Osteocyte (in vitro differentiated cells): ENCODE measurements at places on chromosomes 6 and 20. TPM values are rescaled to one million over a fixed set of nuclear protein-coding genes. Genes with fewer than 3 reads are reported as not detected.

SUMO4 gene
- 1.5 and 2.9 TPM in 2 replicates for total RNA-seq

- H3K27me3 ChIP-seq, result peaks cover 10% of the 10 kb centered on the region
- no peak overlapping the region for H3K4me3 ChIP-seq
- no peak overlapping the region for H3K27ac ChIP-seq
- no peak for DNase-seq
- H3K36me3 ChIP-seq, result no peaks in the 10 kb centered on the region
Measured at GRCh38 chr6:40444312-40444711, 142.9 kb downstream of the LRFN2 start.

DNA sequence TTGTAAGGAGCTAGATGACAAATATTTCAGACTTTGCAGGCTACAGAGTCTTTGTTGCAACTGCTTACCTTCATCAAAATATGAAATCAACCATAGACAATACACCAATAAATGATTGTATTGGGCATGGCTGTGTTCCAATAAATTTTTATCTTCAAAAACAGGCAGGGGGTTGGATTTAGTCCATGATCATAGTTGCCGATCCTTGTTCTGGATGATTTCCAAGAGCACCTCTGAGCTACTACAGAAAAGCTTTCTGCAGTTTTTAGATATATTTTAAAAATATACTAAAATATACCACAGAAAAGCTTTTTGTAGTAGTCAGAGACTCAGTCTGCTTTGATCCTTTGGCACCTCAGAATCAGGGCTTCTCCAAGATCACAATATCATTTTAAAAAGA is 145.0 kb downstream of the HTR1B start:
- no peak overlapping the region for H3K4me3 ChIP-seq
- no peak for DNase-seq
- no peaks in the 10 kb centered on the region for H3K36me3 ChIP-seq
- no peak overlapping the region for H3K27ac ChIP-seq
- no peaks in the 10 kb centered on the region for H3K27me3 ChIP-seq
- H3K4me1 ChIP-seq, result peaks cover 4% of the 10 kb centered on the region

FOXQ1 gene
- not detected in 2 replicates for total RNA-seq

DNA sequence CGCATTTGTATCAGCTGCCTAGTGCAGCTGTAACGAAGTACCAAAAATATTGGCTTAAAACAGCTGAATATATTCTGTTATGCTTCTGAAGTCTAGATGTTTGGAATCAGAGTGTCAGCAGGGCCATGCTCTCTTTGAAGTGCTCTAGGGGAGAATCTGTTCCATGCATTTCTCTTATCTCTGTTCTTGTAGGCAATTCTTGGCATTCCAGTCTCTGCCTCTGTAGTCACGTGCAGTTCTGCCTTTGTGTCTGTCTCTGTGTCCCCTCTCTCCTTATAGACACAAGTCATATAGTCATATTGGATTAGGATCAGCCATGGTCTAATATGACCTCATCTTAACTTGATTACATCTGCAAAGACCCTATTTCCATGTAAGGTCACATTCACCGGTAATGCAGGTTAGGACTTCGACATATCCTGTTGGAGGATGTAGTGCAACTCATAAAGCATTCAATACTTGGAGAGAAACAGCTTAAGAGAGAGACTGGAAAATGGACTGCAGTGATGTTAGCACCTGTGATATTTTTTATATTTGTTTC is 18.6 kb downstream of the FAM83B start:
- H3K27me3 ChIP-seq, result peaks cover 9% of the 10 kb centered on the region
- H3K27ac ChIP-seq, result no peak overlapping the region
- no peak for DNase-seq
- no peak overlapping the region for H3K4me3 ChIP-seq
- no peaks in the 10 kb centered on the region for H3K36me3 ChIP-seq

LCA5 gene
- 4.2 and 4.3 TPM in 2 replicates for total RNA-seq

DNA sequence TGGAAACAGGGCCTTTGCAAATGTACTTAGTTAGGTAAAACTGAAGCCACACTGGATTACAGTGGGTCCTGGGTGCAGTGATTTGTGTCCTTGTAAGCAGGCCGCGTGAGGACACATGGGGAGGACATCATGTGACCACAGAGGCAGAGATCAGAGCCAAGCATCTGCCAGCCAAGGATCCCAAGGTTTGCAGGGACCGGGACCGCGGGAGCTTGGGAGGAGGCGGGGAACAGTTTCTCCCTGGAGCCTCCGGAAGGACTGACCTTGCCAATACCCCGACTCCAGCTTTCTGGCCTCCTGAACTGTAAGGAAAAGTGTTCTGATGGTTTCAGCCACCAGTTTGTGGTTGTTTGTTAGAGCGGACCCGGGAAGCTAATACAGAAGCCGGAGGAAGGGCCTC is 500.9 kb downstream of the PREX1 start:
- H3K4me1 ChIP-seq, result peaks cover 15% of the 10 kb centered on the region
- H3K27ac ChIP-seq, result no peak overlapping the region
- DNase-seq, result no peak
- H3K4me3 ChIP-seq, result no peak overlapping the region

DNA sequence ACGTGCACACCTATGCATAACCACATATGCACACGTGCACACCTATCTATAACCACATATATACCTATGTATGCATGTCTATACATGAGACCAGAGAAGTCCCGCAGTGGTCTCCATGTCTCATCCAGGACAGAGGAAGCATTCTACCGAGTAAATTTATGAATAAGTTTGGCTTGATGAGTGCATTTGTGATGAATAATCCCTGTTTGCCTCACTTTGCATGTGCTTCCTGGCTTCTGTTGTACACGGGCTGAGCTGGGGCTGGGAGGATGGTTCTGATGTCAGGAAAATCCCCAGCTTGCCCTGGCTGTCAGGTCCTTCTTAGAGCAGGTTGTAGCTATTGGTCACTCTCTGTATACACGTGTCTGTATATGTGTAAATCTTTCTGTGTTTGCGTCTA is 157.6 kb upstream of the RPS6KA2 start:
- no peak for DNase-seq
- H3K27me3 ChIP-seq, result peaks cover 5% of the 10 kb centered on the region
- no peak overlapping the region for H3K4me3 ChIP-seq
- H3K4me1 ChIP-seq, result no peaks in the 10 kb centered on the region
- H3K27ac ChIP-seq, result no peak overlapping the region

SLC22A16 gene
- total RNA-seq, result not detected in 2 replicates

GRCh38 chr20:63695424-63696305 is 787 bp upstream of the TNFRSF6B start:
- no peak overlapping the region for H3K4me3 ChIP-seq
- no peak overlapping the region for H3K27ac ChIP-seq
- no peaks in the 10 kb centered on the region for H3K36me3 ChIP-seq
- no peaks in the 10 kb centered on the region for H3K27me3 ChIP-seq
- peaks cover 43% of the 10 kb centered on the region for H3K4me1 ChIP-seq

DNA sequence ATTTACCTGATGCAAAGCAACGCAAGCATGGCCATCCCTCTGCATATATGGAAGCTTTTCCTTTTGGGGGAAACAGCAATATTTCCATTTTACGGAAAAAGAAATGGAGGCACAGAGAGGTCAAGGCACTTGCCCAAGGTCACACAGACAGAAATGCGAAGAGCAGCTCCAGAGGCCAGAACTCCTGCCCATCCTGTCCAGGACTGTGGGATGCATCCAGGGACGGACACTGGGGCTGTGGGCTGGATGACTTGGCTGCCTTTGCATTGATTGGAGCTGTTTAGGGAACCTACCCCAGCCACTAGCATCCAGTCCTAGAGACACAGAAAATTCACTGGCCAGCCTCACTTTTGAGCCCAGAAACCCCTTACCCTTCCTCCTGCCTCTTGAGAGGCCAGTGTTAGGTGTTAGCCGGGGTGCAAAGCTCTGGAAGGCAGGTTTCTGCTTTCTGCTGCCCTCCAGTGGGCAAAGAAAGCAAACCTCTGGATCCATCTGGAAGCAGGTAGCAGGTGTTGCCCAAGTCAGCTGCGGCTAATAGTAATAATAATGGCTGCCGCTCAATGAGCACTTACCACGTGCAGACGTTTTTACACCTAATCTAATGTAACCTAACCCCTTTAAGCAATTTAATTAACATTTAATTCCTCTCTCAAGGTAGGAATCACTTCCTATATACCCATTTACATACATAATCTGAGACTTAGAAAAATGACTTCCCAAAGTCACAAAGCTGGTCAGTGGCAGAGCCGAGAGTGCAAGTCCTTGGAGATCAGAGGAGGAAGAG is 31.7 kb upstream of the CCN5 start:
- H3K27ac ChIP-seq, result no peak overlapping the region
- DNase-seq, result peak; percentile 86
- H3K4me3 ChIP-seq, result no peak overlapping the region
- no peaks in the 10 kb centered on the region for H3K27me3 ChIP-seq
- peaks cover 3% of the 10 kb centered on the region for H3K36me3 ChIP-seq

NKAIN2 gene
- total RNA-seq, result 17.8 and 28.0 TPM in 2 replicates

- no peak overlapping the region for H3K4me3 ChIP-seq
- H3K27me3 ChIP-seq, result peaks cover 8% of the 10 kb centered on the region
- no peak overlapping the region for H3K27ac ChIP-seq
- peaks cover 2% of the 10 kb centered on the region for H3K4me1 ChIP-seq
Measured at GRCh38 chr6:7647504-7647903, 57.5 kb downstream of the SNRNP48 start.

DNA sequence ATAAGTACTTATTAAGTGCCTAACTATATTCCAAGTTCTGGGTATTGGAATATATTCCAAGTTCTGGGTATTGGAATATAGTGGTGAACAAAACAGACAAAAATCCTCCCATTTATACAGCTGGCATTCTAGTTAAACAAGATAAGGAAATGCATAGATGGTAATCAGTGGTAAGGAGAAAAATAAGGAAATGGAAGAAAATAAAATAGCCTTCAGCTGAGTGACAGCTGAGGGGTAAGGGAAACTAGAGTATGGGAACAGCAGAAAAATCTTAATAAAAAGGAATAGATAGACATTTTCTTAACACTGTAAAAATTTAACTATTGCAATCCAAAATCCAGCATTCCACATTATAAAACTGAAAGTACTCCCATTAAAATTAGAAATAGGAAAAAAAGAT is 17.2 kb upstream of the WFDC10A start:
- no peaks in the 10 kb centered on the region for H3K4me1 ChIP-seq
- no peak overlapping the region for H3K27ac ChIP-seq
- no peaks in the 10 kb centered on the region for H3K36me3 ChIP-seq
- no peak for DNase-seq

SLC22A7 gene
- total RNA-seq, result not detected in 2 replicates

DNA sequence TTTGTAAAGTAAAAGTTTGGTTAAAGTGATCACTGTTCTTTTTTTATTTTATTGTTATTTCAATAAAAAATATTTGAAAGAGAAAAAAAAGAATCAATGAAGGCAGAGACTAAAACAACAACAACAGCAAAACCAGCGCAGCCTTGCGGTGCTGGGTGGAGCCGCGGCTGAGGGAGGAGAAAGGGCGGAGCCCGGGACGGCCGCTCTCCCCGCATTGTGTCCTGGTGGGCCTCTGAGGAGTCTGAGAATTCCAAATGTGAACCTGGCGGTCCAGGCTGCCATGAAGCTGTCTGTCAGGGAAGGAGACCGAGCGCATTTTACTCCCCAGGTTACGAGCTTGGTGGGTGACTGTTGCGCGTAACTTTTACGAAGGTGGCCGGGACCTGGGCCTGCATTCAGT is 43.2 kb downstream of the TMEM242 start:
- peaks cover 2% of the 10 kb centered on the region for H3K27me3 ChIP-seq
- DNase-seq, result peak; percentile 46
- no peaks in the 10 kb centered on the region for H3K36me3 ChIP-seq
- peaks cover 5% of the 10 kb centered on the region for H3K4me1 ChIP-seq

DNA sequence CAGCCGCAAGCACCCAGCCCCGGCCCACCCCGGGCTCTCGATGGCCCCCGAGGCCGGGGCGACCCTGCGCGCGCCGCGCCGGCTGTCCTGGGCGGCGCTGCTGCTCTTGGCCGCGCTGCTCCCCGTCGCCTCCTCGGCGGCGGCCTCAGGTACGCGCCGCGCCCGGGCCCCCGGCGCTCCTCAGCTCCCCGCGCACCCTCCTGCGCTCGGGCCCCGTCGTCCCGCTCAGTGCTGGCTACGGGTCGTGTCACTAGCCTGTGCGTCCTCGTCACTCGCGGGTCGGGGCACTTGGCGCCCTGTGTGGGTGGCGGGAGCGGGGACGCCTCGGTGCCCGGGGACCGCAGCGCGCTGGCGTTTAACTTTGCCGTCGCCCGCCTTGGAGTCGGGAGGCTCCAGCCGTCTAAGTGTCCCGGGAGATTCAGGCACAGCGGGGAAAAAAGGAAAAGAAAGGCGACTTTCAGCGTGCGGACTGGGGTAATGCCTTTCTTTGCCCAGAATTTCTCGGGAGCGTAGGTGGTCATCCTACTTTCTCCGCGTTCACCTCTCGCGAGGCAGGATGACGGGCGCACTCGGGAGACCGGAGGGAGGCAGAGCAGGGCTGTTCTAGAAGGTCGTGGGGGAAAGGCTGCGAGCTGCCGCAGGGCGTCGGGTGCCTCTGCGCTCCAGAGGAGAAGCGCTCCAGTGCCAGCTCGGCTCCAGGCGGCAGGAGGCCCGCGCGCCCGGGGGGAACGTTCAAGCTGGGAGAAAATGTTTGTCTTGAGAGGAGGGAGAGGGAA is 545 bp downstream of the FNDC1 start:
- H3K27ac ChIP-seq, result peak overlapping the region; percentile 56
- DNase-seq, result no peak
- peaks cover 2% of the 10 kb centered on the region for H3K36me3 ChIP-seq
- H3K4me1 ChIP-seq, result peaks cover 32% of the 10 kb centered on the region

NRSN1 gene
- total RNA-seq, result not detected in 2 replicates

GRCh38 chr6:109595998-109596397 is 95.0 kb downstream of the AK9 start:
- no peak overlapping the region for H3K4me3 ChIP-seq
- H3K4me1 ChIP-seq, result no peaks in the 10 kb centered on the region
- DNase-seq, result no peak
- H3K36me3 ChIP-seq, result no peaks in the 10 kb centered on the region
- no peaks in the 10 kb centered on the region for H3K27me3 ChIP-seq
- H3K27ac ChIP-seq, result no peak overlapping the region

SNX5 gene
- total RNA-seq, result 140 and 147 TPM in 2 replicates

- no peak for DNase-seq
- H3K36me3 ChIP-seq, result peaks cover 26% of the 10 kb centered on the region
- no peak overlapping the region for H3K4me3 ChIP-seq
Measured at GRCh38 chr6:63685446-63686379, 50.1 kb downstream of the PHF3 start.

ZNF76 gene
- total RNA-seq, result 29.3 and 32.9 TPM in 2 replicates

HCK gene
- not detected in 2 replicates for total RNA-seq

VWA7 gene
- 0.50 and 0.94 TPM in 2 replicates for total RNA-seq

GRCh38 chr20:14848806-14849205 is 511.4 kb upstream of the FLRT3 start:
- peaks cover 10% of the 10 kb centered on the region for H3K4me1 ChIP-seq
- no peak overlapping the region for H3K4me3 ChIP-seq
- no peak for DNase-seq
- H3K27me3 ChIP-seq, result no peaks in the 10 kb centered on the region
